Left forelimb (tissue), 1 donor: ENCODE measurements at places on chromosomes 5 and 9.

DNA sequence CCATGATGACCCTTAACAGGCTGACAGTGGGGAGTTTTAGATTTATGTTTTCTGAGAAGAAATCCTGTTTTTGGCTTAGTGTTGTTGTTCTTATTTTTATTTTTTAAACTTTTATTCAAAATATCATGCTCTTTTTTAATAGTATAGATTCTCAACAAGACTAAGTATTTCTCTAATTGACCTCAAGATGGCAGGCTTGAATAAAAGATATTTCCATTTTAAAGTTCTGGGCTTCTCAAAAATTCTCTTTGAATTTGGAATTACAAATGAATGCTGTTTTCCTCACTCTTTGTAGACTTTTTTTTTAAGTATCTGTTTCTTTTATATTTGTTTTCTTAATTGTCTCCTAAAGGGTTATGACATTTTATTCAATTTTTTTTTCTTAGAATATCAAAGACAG, 50.0 kb upstream of the SH3GL2 start:
- DNase-seq = no peak

GRCh38 chr9:74696520-74696919, 191.2 kb downstream of the TRPM6 start:
- DNase-seq = no peak

DNA sequence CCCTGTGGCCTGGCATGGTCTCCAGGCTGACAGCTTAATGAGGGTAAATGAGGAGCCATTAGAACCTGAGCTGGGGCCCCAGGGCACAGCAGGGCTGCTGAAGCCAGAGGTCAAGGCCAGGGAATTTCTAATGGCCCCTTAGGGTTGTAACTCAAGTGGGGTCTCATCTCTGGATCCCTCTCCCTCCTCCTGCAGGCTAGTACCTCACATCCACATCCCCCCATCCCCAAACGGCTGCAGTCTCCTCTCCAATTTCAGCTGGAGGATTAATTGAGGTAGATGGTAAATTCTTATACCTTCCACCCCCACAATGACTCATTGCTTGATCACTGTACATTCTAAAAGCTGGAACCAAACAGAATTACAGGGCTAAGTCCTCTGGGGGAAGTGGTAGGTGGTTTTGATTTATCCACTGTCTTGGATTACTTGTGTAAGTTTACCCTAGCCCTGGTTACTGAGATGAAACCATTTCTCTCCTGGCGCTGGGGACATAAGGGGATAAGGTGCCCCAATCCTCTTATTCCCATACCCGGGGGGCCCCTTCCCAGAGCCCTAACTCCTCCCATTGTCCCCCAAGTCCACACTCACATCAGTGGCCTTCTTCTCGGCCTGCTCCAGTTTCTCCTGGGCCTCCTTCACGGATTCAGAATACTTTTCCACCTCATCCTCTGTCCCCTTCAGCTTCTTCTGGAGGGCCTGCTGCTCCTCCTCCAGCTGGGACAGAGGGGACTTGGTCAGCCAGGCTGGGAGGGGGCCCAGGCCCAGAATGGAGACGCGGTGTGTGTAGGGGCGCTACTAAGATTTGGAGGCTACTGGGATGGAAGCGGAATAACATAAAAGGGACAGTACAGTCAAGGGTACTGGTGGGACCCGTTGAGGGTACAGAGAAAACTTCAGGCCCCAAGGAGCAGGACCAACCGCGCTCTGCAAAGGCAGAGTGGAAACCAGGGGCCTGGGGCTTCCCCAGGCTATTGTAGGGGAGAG, 875 bp downstream of the TPM2 start:
- DNase-seq = no peak

- DNase-seq = no peak
Measured at GRCh38 chr5:155229135-155229534, 215.6 kb downstream of the KIF4B start.

GRCh38 chr9:111839987-111840386, 45.2 kb upstream of the SHOC1 start:
- DNase-seq = no peak
